T-helper 1 cell treated with Interleukin-12 subunit alpha and Interleukin-12 subunit beta and Interleukin-4 antibody, amounts not matched to agents 30 ng/mL and 1 ng/mL, for 36 hours (primary cell): ENCODE measurements at places on chromosomes 16 and 17. TPM values are rescaled to one million over a fixed set of nuclear protein-coding genes. Genes with fewer than 3 reads are reported as not detected.

SLC6A4 gene
- total RNA-seq = 0.05 TPM in 1 of 2 replicates, not detected in the other

KDM6B gene
- 35.5 and 39.7 TPM in 2 replicates for total RNA-seq

SNAI3 gene
- 11.7 and 12.1 TPM in 2 replicates for total RNA-seq

ARMC7 gene
- 15.7 and 16.5 TPM in 2 replicates for total RNA-seq

BOLA2B gene
- 183 and 188 TPM in 2 replicates for total RNA-seq

MT1F gene
- 21.9 and 25.2 TPM in 2 replicates for total RNA-seq

NECAB2 gene
- total RNA-seq = not detected in 2 replicates

PTX4 gene
- total RNA-seq = not detected in 2 replicates

ADORA2B gene
- 0.12 and 0.20 TPM in 2 replicates for total RNA-seq

MT1X gene
- 69.0 and 74.7 TPM in 2 replicates for total RNA-seq

HSD11B2 gene
- 0.29 TPM in 1 of 2 replicates, not detected in the other for total RNA-seq

C16orf89 gene
- not detected in 2 replicates for total RNA-seq

ABCC11 gene
- total RNA-seq = not detected in 2 replicates

SHISA9 gene
- total RNA-seq = not detected in 2 replicates

SEZ6L2 gene
- 0.07 TPM in 2 replicates for total RNA-seq

NPIPA3 gene
- 1.8 and 4.0 TPM in 2 replicates for total RNA-seq

SULT1A1 gene
- 5.8 and 6.4 TPM in 2 replicates for total RNA-seq

C17orf78 gene
- not detected in 2 replicates for total RNA-seq

GPR179 gene
- total RNA-seq = not detected in 2 replicates

C1QL1 gene
- 0.27 and 0.59 TPM in 2 replicates for total RNA-seq

CPNE7 gene
- 3.8 and 4.1 TPM in 2 replicates for total RNA-seq

ATP2A3 gene
- 269 and 274 TPM in 2 replicates for total RNA-seq

PIMREG gene
- 19.6 and 19.9 TPM in 2 replicates for total RNA-seq

DHRS7C gene
- not detected in 2 replicates for total RNA-seq

GNAO1 gene
- 1.7 and 2.1 TPM in 2 replicates for total RNA-seq

NOL11 gene
- total RNA-seq = 60.7 and 65.8 TPM in 2 replicates

JUP gene
- 0.10 and 0.20 TPM in 2 replicates for total RNA-seq

NPIPB8 gene
- total RNA-seq = 1.6 and 1.9 TPM in 2 replicates

DNAH2 gene
- total RNA-seq = not detected in 2 replicates

KRT26 gene
- not detected in 2 replicates for total RNA-seq

AATF gene
- total RNA-seq = 82.2 and 82.8 TPM in 2 replicates

FSCN2 gene
- 0.27 and 0.37 TPM in 2 replicates for total RNA-seq

KRTAP4-6 gene
- not detected in 2 replicates for total RNA-seq

SMTNL2 gene
- total RNA-seq = not detected in 2 replicates

PRCD gene
- total RNA-seq = not detected in 2 replicates

TOP3A gene
- 72.0 and 73.0 TPM in 2 replicates for total RNA-seq

INCA1 gene
- 0.22 and 0.76 TPM in 2 replicates for total RNA-seq

PGAP3 gene
- 22.1 and 22.2 TPM in 2 replicates for total RNA-seq

FAHD1 gene
- total RNA-seq = 10.1 and 12.4 TPM in 2 replicates

CCDC200 gene
- 0.39 and 0.47 TPM in 2 replicates for total RNA-seq

LPCAT2 gene
- total RNA-seq = 1.3 and 2.7 TPM in 2 replicates

CCDC154 gene
- 1.8 and 3.2 TPM in 2 replicates for total RNA-seq

PHAF1 gene
- 19.6 and 19.9 TPM in 2 replicates for total RNA-seq

PLEKHH3 gene
- 0.61 and 1.8 TPM in 2 replicates for total RNA-seq

GLIS2 gene
- total RNA-seq = 0.34 and 0.51 TPM in 2 replicates

SLC22A31 gene
- total RNA-seq = 4.1 and 4.9 TPM in 2 replicates

CHP2 gene
- not detected in 2 replicates for total RNA-seq

TSR1 gene
- 35.1 and 37.5 TPM in 2 replicates for total RNA-seq

ABCA9 gene
- 0.10 and 0.54 TPM in 2 replicates for total RNA-seq

TP53TG3C gene
- not detected in 2 replicates for total RNA-seq

ABCA3 gene
- total RNA-seq = 7.3 and 7.9 TPM in 2 replicates

SHISA6 gene
- not detected in 2 replicates for total RNA-seq
